Stimulated activated CD8-positive, alpha-beta memory T cell treated with anti-CD3 and anti-CD28 coated beads, Interleukin-2, amount 100 ng/mL, for 1 hour (primary cell): ENCODE measurements at places on chromosomes 6 and 20.

- DNase-seq = no peak
Measured at GRCh38 chr6:134480593-134480992, 162.7 kb upstream of the SGK1 start.

GRCh38 chr20:8375898-8376297 is 243.8 kb downstream of the PLCB1 start:
- no peak for DNase-seq

DNA sequence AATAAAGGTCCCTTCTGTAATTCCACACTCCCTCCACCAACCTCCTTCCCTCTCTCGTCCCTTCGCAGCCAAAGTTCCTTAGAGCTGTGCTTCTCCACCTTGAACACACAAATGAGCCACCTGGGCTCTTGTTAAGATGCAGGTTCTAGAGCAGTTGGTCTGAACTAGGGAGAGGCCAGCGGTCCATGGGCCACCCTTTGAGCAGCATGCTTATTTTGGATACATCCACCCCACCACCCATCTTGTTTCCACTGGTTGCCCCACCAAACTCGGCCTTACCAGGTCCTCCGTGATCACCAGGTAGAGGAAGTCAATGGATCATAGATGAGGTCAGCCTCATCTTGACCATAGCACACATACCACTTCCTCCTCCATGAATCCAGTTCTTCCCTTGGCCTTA is 7.3 kb upstream of the BPIFA2 start:
- no peak for DNase-seq

- DNase-seq = no peak
Measured at GRCh38 chr6:129863664-129864063, 2.5 kb upstream of the TMEM244 start.

GRCh38 chr6:41644297-41644879 is 6.1 kb downstream of the MDFI start:
- DNase-seq = no peak

DNA sequence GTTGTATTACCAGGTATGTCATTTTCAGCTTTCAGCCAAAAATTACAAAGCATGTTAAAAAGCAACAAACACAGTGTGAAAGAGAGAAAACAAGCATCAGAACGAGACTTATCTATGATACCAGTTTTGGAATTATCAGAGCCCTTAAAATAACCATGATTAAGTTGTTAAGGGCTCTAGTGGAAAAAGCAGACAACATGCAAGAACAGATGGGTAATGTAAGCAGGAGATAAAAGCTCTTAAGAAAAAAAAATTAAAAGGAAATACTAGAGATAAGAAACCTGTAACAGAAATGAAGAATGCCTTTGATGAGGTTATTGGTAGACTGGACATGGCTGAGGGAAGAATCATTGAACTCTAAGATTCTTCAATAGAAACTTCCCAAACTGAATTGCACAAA is 127.5 kb upstream of the SCGN start:
- DNase-seq = no peak

GRCh38 chr6:147005499-147005898 is 198.7 kb upstream of the STXBP5 start:
- no peak for DNase-seq

DNA sequence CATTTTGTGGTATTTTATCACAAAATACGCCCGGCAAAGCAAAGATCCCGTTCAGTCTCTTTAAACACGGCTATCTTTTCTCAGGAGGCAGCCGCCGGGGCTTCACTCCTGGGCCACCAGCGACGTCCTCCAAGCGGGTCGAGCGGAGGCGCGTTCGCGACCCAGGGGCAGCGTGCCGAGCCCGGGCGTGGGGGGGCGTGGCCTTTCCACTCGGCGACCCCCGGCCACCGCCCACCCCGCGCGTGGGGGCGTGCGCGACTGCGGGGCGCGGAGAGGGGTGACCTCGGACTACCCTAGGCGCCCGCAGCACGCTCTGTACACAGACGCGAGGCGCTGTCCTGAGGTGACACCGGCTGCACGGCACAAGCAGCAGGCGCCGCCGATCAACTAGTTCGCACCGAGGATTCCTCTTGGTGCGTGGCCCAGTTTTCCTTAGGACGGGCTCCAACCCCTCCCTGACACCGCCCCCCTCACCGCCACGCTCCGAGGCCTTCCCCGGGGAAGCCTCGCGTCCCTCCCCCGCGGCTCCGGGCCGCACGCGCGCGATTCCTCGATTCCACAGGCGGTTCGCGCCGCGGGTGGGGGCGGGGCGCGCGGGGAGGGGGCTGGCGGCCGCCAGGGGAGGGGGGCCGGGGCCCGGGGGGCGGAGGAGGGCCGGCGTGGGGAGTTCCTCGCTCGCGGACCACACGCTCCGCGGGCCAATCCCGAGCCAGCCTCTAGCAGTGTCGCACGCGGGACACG is 1.1 kb upstream of the JARID2 start:
- DNase-seq = peak; percentile 35

GRCh38 chr6:82396964-82397751 is 33.5 kb downstream of the TPBG start:
- no peak for DNase-seq

- no peak for DNase-seq
Measured at GRCh38 chr6:127343809-127344659, 625 bp upstream of the ECHDC1 start.

- DNase-seq = no peak
Measured at GRCh38 chr6:35413911-35414310, 38.2 kb upstream of the FANCE start.
